HFFc6 (cell line): ENCODE measurements at places on chromosomes 12 and 14.
A peak's percentile ranks its signal among the peaks of the same experiment; 100 is the strongest.

DNA sequence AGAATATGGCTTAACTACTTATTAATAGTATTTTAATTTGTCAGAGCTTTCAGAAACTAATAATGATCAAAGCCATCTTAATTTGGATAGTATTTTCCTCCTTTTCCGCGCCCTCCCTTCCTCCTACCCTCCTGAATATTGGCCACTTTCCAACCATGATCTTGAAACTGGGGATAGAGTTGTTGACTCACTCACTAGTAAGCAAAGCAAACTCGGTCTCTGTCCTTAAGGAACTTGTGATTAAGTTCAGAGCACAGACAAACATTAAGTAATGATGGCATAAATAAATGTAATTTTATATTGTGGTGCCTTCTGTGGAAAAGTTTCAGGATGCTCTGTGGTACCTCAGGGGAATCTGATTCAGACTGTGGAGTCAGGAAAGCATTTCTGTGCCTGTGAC is 75.7 kb downstream of the LRRK2 start:
- DNase-seq, result no peak

DNA sequence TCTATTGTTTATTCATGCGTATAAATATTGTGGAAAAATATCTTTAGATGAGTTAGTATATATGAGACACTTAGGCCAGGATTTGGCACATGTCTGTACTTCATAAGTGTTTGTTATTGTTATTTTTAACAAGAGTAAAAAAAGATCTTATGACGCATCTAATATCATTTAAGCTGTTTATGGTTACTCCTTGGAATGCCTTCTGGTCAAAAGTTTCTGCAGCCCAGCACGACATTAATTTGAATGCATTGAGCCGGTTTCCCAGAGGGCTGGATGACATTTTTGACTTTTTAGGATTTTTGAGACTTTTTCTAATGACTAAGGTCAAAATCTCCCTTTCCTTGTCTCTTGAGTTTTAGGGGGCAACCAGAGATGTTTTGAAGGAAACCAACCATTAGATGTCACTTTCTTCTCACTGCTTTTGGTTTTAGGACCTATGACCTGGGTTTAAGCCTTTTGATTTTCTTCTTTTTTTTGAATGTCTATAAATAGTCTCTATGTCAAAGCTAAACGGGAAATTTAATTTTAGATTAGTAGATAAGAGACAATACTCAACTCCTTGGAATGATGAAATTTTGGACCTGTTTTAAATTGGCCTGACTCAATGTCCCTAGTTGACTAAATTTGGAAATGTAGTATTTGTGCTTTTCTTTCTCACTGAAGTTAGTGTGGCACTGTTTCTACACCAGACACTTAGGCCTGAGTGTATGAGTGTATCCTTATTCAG is 215.5 kb downstream of the AEBP2 start:
- peak; percentile 70 for DNase-seq

DNA sequence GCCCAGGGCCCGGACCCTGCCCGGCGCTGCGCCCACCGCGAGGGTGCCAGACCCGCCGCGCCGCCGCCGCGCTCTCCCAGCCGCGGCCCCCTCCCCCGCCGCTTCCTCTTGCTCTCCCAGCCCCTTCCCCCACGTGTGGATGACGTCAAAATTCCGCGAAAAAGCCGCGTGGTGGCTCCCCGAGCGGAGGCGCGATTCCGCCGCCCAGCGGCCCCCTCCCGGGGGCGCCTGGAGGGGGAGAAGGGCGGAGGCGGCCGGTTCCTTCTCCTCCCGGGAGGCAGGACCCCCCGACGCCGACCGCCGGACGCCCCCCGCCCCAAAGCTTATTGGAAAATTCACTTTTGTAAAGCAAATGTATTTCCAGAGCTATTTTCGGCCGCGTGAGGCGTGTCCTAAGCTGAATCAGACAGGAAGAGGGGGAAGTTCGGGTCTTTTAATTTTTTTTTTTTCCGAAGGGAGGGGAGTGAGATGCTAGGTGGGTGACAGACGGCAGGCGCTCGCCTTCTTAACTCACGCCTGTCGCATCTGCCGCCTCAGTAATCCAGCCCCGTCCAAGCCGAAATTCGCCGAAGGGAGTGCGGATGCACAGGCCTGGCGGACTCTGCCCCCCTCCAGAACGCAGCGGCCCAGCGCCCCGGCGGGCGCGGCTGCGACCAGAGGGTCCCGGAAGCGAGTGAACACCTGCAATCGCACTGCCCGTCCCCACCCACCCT is 4.1 kb upstream of the CCND2 start:
- no peak for DNase-seq

DNA sequence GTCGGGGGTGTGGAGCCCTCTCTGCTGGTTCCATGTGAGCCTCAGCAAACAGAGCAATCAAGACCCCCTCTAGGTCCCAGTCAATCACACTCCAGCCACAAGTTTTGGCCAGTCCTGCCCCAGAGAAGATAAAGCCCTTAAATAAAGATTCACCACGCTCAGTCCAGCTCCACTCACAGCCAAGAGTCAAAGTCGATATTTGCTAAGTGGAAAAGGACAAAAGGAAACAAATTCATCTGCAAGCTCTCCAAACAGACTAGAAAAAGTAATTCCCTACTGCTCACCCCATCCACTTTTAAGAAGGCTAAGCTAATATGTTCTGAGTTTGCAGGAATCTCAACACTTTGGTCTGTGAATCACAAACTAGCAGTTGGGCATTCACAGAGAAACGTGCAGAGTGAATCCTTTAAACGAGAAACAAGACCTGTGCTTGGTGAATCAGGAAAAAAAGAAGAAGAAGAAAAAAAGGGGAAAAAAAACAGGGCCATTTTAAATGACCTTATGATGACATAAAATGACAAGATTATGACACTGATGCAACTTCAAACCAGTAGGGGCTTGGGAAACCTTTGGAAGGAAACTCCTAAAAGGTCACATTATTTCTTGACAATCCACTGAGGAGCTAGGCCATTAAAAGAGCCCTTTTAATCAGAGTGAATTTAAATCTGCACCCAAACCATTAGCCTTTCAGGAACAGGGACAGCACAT is 41.8 kb upstream of the FOXN3 start:
- no peak for DNase-seq

- no peak for DNase-seq
Measured at GRCh38 chr14:22002860-22003284, 329.3 kb upstream of the OR4E1 start.

DNA sequence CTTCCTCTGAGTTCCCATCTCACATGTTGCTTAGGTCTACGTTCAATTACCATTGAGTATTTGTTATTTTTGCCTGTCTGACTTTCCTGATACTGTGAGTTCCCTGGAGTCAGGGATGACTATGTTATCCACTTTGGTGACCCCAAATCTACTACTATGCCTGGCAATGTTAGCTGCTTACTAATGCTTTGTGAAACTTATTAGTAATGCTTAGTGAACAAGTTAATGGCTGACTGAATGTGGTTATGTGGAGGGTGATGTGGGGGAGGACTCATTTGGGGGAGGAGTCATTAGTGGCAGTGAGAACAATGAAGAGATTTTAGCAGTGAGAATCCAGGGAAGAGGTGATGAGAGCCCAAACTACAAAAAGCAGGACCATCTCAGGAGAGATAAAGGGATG is 121.6 kb downstream of the KTN1 start:
- peak; percentile 47 for DNase-seq

- DNase-seq, result peak; percentile 43
Measured at GRCh38 chr14:56273155-56273554, 154.9 kb downstream of the PELI2 start.

DNA sequence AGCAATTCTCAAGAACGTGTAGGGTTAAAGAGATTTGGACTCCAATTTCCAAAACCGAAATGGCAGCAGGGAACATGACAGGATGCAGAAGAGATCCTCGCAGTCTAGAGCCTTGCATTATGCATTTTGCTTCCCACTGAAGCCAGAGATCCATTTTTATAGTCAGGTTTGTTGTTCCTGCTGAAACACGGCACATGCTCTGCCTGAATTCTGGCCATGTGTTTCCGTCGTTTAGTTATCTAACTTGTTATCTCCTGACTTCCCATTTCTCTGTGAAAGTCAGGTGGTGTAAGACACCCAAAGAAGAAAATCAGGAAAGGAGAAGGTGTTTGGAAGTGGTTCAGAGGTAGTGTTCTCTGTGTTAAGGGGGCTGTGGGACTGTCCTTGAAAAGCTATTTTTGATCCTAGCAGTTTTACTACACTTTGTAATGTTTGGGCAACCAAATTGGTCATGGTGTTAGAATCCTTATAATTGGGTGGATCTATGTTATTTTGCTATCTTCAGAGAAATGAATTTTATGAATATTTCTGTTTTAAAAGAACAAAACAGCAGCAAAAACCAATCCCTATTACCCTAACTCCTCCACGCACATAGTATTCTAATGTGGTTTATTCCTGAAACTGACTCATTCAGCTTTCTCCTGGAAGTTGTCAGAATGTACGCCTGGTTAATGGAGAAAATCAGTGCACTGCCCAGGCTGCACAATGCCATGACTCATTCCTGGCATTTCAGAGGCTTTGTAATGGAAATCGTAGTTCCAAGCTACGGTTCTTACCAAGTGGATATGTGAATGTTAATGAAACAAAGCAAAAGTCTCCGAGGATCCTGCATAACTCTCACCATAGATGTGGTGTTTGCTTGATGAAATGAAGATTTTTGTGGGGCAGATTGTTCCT is 110.1 kb downstream of the SAMD4A start:
- DNase-seq, result peak; percentile 95

GRCh38 chr14:104898870-104899510 is 25.7 kb upstream of the PLD4 start:
- no peak for DNase-seq

- DNase-seq, result peak; percentile 49
Measured at GRCh38 chr12:66111605-66112004, 18.9 kb downstream of the LLPH start.

GRCh38 chr14:71852181-71852580 is 80.0 kb upstream of the RGS6 start:
- no peak for DNase-seq

DNA sequence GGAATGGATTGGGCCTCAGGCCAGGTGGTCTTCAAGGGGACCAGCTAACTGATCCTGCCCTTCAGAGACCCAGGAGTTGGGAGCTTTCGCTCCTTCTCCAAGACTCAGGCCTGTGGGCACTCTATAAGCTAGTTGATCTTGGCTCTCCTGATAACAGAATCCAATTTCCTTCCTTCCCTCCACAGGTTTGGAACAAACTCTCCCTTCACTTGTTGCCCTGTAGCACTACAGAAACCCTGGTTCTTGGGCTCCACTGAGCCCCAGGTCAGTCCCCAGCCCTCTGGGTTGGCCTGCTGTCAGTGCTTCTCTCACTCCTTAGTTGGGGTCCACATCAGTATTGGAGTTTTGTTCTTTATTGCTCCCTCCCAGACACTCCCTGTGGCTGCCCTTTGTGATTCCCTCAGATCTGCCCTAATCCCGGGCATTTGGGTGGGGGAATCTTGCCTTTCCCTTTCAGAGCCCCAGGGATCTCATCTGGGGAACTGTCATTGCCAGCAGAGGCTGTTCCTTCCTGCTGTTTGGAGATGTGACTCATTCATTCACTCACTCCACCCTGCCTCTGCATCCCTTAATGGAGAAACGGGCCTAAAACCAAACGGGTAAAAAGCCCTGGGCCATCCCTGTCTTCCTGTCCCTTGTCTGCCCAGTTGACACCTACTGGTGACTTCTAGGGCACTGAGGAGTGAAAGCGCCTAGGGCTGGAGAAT is 4.4 kb upstream of the GPD1 start:
- peak; percentile 43 for DNase-seq
